ENCODE measurements at places on chromosomes 5 and 9.

DNA sequence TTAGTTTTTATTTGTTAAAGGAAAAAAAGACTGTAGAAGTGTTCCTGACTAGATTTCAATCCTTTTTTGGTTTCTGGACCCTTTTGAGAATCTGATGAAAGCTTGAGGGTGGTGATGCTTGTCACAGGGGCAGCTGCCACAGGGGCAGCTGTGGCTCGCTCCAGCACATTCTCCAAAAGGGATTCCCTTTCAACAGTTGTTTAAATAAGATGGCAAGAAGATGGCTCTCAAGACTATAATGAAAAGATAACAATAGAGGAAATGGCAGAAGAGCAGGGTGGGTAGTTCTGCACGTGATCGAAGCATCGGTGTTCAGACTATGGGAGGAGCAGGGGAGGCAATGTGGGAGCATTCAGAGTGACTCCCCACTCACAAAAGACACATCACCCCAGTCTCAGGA lies 46.5 kb upstream of the TNFAIP8 start:
- no peak for DNase-seq

- no peak for DNase-seq
Observed at GRCh38 chr5:171850324-171850947, 64.8 kb downstream of the SMIM23 start.

DNA sequence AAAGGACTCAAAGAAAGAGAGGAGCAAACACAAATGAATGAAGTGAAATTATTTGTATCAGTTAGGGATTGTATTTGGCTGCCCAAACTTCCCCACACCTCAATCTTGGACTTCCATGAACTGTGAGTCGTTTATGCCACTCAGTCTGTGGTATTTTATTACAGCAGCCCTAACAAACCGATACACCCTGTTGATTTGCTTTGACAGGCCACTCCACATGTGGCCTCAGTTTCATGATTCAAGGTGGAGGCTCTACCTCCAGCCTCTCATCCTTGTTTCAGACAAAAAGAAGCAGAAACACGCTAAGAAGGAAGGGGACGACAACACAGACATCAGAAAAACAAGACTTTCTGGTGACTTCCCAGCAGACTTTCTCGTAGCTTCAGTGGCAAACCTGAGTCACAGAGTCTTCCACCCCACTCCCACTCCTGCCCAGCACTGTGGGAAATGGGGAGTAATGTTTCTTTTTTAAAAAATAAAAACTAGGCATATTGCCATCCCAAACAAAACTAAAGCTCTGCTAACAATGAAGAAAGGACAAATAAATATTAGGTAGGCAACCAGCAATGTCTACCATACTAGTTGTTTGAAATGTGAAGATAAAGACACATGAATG lies 52.2 kb upstream of the ABCA1 start:
- no peak for DNase-seq

- no peak for DNase-seq
Observed at GRCh38 chr9:70261131-70261870, 2.5 kb downstream of the SMC5 start.

- no peak for DNase-seq
Observed at GRCh38 chr5:14595189-14595588, 13.6 kb downstream of the OTULINL start.

DNA sequence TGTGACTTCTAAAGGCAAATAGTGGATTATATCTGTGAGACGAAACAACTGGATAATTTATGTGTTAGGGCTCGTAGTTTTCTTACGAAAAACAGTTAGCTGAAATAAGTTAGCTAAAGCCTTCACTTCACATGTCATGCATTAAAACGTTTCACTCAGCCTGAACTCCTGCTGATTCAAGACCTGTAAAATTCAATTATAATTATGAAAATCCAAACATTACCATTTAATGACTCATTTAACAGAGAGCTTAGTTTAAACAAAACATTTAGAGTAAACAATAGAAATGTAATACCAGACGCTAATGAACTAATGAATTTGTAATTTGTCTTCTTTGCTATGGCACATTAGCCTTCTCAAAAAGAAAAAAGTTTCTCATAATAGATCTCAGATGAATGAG lies 1.7 kb downstream of the TAL2 start:
- no peak for DNase-seq

All from renal cortex interstitium (tissue), 15 donors.